Right ventricle myocardium superior (tissue), 1 donor: ENCODE measurements at places on chromosomes 3 and 15. TPM values are rescaled to one million over a fixed set of nuclear protein-coding genes. Genes with fewer than 3 reads are reported as not detected.

FRMD5 gene
- 44.0 TPM for total RNA-seq

MITF gene
- total RNA-seq, result 65.5 TPM

DNA sequence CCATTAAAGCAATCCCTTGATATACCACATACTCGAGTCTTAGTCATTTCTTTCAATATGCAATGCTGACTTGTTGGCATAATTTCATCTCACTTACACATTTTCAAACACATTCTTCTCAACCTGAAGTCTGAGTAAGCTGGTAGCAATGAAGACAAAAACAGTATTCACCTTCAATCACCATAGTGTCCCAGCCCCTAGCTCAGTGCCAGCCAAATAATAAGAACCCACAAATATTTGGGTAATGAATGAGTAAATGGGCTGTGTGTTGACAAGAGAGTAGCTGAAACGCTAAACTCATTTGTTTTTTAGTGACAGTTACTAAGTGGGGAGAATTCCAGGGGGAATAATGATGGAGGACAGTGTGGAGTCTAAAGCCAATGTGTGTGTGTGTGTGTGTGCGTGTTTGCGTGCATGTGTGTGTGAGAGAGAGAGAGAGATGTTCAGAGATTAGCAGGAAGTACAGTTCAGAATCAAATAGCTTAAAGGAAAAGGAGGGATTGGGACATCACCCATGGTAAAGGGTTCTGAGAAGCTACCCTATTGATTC is 165.7 kb downstream of the GAP43 start:
- DNase-seq, result no peak

DNA sequence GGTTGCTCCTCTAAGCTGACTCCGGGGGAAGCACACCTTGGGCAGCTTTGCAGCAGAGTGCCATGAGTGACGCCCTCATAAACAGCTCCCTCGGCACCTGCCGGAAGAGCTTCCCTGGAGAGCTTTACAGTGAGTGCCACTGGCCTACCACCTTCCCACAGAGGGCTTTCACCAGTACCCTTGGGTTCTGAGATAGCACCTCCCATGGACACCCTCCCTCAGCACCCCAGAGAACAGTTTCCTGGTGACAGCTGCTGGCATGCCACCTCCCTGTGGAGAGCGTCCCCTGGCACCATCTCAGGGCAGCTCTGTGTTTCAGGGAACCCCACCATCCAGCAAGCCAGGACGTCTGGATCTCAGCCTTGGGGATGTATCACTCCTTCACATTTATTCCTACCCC is 49.1 kb downstream of the RUBCN start:
- no peak for DNase-seq

DNA sequence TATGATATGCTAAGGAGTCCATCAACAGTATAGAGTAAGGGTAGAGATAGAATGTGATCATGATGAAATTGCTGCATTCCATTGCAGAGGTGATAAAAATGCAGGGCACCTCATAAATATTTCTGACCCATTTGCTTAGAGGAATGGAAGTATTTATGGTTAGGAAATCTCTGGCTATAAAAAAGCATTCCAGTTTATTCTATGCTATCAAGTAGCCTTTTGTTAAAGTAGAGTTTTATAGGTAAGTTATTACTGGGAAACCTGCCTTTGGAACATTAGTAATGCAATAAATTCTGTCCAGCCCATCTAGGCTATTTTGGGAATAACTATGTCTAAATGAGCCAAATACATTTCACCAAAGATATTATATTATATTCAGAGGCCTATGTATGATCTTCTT is 19.8 kb upstream of the STRIT1 start:
- no peak for DNase-seq

- no peak for DNase-seq
Observed at GRCh38 chr3:97470481-97470880, 294.1 kb upstream of the ARL6 start.

DNA sequence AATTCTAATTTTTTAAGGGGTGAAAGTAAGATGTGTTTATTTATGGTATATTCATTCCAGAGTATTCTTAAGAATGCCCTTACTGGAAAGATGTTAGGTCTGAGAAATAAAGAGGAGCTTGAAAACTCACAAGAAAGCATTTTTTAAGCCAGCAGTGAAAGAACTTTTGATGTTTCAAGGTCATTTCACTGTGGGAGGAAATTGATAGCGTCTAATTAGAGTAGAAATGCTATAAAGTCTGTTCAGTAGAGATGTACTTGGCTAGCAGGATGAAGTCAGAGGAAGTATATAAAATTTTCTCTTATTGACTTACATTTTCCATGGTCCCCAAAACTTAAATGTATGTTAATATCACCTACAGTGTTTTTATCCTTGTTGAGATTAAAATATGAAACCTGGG is 354.6 kb downstream of the CNTN6 start:
- DNase-seq, result no peak

ISLR2 gene
- total RNA-seq, result 2.7 TPM

DNA sequence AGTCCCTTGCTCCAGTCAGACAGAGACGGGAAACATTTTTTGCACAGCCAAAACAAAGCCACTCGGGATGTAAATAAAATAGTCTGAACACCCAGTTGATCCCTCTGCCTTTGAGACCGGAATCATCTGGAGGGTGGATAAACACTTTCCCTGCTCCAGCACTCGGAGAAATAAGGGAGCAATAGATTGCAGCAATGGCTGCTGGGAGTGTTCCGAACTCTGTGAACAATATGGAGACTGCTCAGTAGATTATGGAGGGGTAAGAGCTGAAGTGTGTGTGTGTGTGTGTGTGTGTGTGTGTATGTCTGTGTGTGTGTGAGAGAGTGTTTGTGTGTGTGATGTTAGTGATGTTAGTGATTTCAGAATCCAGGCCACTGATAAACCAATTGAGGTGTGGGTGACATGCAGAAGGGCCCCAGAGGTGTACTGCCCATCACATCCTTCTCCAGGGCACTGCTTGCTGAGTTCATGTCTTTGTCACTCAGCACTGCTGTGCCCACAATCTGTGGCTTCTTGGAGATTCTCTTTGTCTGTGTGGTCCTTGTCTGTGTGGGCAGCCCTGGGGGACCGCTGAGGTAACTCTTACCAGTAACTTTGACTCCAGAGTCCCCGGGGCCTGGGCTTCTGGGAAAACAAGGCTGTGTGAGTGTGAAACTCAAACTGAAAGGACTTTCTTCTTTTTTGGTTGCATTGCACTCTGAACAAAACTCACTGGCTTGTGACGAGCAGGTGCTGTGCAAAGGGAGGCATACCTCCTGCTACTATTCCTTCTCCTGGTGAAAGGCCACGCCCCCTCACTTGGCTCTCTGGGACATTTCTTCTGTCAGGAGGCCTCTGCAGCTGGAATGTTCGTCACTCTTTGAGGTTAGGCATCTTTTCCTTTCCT is 23.0 kb downstream of the CRYGS start:
- DNase-seq, result no peak

DNA sequence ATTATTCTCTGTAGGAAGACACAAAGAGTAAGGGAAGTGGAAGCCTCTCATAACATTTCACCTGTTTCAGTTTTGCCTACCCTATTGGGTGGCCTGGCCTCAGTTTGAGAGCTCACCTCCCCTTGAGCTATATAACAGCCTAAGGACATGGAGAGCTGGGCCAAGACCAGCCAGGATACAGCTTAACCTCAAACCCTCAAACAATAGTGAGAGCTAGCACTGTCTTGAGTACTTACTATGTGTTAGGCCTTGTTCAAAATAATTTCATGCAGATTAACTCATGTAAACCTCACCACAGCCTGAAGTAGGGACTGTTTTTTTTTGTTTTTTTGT is 15.0 kb upstream of the TBL1XR1 start:
- DNase-seq, result no peak

SLCO3A1 gene
- total RNA-seq, result 46.6 TPM

GRCh38 chr15:66833371-66833770 is 131.3 kb downstream of the SMAD6 start:
- DNase-seq, result peak; percentile 14

CCDC9B gene
- total RNA-seq, result 155 TPM

CPLX3 gene
- total RNA-seq, result 3.6 TPM

DNA sequence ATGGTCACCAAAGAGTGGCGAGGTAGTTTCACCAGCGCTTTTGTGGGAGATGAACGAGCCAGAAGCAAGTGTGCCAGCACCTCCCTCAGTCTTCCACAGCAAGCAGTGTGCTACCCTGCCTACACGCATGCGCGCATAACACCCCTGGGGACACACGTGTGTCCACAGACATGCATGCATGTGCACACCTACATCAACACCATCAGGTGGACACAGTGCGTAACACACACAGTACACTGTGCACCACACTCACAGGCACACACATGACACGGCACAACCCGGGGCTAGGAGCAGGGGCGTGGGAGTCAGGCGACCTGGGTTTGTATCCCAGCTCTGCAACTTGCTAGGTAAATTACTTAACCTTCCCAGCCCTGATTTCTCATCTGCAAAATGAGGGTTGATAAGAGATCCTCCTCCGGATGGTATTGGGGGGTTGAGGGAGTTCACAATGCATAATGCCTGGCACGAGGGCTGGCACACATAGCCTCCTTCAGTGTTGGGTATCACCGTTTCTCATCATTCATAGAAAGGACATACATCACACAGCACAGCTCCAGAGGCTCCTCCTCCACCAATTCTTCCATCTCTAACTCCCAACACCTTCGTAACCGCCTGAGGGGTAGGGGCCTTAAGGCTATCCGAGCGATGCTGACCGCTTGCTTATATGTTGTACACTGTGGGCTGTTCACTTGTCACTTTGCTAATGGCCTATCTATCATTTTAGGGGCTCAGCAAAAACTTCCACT is 174.9 kb downstream of the SMAD6 start:
- DNase-seq, result no peak

ADGRG7 gene
- not detected for total RNA-seq

DNA sequence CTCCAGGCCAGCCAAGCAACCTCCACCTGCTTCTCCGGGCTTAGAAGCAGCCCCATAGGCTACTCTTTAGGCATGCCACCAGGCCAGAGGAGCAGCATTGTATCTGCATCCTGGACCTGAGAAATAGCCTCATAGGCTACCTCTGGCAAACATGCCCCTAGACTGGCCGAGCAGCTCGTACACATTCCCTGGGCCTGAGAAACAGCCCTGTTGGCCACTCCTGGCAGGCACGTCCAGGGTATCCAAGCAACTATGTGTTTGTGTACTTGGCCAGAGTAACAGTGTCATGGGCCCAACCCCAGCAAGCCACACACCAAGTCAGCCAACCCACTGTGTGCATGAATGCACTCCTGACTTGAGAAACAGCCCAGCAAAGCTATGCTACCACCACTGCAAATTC is 498.7 kb upstream of the CDIN1 start:
- peak; percentile 41 for DNase-seq

- DNase-seq, result no peak
Observed at GRCh38 chr3:55633333-55633732, 146.2 kb upstream of the WNT5A start.

DNA sequence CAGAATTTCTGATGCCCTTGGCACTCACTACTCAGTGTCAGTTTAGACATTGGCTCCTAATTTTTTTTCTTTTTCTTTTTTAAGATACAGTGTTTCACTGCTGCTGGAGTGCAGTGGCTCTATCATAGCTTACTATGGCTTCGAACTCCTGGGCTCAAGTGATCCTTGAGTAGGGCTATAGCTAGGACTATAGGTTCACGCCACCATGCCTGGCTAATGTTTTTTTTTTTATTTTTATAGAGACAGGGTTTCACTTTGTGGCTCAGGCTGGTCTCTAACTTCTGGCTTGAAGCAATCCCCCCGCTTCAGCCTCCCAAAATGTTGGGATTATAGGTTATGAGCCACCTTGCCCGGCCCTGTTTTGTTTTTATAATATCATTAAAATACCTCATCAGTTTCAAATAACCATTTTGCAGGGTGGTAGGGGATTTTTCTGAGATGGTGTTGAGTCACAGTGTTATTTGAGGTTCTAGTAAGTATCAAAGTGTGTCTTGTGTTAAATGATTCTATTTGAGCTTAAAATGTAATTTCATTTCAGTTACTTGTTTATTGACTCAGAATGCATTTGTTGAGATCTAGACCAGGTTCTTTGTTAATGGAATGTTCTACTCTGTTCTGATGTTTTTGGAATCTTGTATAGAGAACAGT is 7.0 kb downstream of the FNDC3B start:
- DNase-seq, result no peak

KCNMB3 gene
- total RNA-seq, result 0.89 TPM

ZKSCAN7 gene
- total RNA-seq, result 1.4 TPM

ALDH1L1 gene
- 21.5 TPM for total RNA-seq

- no peak for DNase-seq
Observed at GRCh38 chr3:187236962-187237361, 39.7 kb downstream of the RTP1 start.

- DNase-seq, result no peak
Observed at GRCh38 chr3:42520336-42520735, 17.9 kb downstream of the VIPR1 start.

- DNase-seq, result no peak
Observed at GRCh38 chr15:63818191-63818590, 15.6 kb downstream of the HERC1 start.

NUDT16 gene
- 25.0 TPM for total RNA-seq

MED12L gene
- 0.67 TPM for total RNA-seq

GRCh38 chr3:30504939-30505338 is 101.5 kb upstream of the TGFBR2 start:
- DNase-seq, result no peak

MGLL gene
- 83.5 TPM for total RNA-seq

OR5AC2 gene
- not detected for total RNA-seq

DNA sequence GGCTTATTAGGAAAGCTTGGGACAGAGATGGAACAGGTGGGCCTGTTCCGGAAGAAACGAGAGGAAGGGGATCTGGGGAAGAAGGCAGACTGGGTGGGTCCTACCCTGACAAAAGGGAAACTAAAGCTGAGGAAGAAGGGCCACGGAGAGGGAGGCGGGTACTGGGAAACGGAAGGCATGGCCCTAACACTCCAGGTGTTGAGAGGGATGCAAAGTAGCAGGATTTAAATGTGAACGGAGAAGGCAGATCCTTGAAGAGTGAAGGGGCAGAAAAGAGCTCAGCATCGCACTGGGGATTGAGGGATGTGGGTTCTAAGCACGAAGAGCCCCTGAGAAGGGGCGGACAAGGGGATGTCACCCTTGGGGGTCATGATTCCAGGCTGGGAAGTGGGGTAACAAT is 735 bp downstream of the STIMATE start:
- DNase-seq, result no peak

GRCh38 chr15:68285259-68285980 is 7.9 kb downstream of the FEM1B start:
- no peak for DNase-seq

FHIT gene
- 21.5 TPM for total RNA-seq

DNA sequence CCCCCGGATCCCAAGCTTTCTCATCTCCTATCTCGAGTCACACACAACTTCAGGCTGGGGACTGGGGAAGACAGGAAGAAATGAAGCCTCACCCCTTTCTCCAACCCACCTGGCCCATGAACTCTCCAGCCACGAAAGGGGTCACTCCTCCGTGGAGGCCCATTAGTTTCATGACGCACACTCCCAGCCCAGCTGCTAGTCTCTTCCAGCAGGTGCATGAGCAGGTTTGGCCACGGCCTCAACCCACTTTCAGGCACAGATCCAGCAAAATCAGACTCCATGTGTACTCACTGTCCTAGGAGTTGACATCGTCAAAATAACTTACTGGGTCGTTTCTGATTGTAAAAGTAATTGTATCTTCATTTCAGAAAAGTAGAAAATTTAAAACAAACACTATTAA is 76.6 kb downstream of the C3orf70 start:
- DNase-seq, result no peak

- no peak for DNase-seq
Observed at GRCh38 chr15:25805031-25805430, 58.1 kb downstream of the ATP10A start.

CLDN16 gene
- not detected for total RNA-seq
